ENCODE measurements at places on chromosomes 6 and 20.

GRCh38 chr20:11230999-11231398 lies 557.2 kb upstream of the JAG1 start:
- DNase-seq, result no peak

- DNase-seq, result no peak
These were observed 21.7 kb downstream of the COL20A1 start for GRCh38 chr20:63314566-63315239.

DNA sequence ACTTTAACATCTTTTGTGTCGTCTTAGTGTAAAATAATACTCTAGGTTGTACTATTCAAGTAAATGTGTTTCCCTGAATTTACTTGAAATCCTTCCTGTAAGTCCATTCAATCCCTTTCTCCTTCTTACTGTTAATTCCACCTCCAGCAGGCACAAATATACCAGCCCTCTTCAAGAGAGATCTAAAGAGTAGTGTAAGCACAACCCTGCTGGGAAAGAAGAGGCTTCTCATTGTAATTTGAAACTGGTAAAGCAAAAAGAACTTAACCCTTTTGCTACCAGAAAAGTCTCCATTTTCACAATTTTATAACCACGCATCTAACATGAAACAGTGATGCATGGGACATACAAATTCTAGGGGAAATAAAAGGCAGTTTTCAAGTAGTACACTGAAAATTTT lies at the start of gene BMP5:
Gene BMP5 (minus strand): TSS at position 191 of the 400 bp plus-strand sequence. CDS start 725 bp downstream, outside the sequence.
- no peak for DNase-seq

- DNase-seq, result no peak
These were observed 22.2 kb downstream of the OLIG3 start for GRCh38 chr6:137471986-137472385.

DNA sequence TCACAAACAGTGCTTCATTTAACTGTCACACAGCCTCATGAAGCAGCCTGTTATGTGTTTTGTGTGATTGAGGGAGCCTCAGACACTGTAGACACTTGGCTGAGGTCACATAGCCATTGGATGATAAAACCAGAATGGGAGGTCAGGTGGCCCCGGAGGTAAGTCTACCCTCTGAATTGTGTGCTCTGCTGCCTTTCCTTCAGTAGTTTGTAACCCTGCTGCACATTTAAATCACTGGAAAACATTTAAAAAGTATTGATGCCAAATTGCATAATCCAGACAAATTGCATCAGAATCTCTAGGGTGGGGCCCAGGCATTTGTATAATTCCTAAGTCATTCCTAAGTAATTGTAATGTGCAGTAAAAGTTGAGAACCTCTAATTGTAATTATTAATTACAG lies 85.2 kb upstream of the ECI2 start:
- DNase-seq, result no peak

DNA sequence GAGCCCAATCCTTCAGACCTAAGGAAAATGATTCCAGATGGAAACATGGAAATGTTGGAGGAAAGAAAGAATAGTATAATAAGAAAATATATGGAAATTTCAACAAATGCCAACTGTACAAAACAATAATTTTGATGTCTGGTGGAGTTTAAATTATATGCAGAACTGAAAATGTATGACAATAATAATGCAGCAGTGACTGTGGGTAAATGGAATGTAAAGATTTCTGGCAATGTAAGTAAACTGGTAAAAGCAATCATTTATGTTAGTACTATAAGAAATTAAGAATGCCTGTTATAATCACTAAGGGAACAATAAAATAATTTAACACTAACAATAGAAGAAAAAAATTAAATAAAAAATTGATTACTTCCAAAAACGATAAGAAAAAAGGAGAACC lies 89.0 kb downstream of the EDN1 start:
- no peak for DNase-seq

DNA sequence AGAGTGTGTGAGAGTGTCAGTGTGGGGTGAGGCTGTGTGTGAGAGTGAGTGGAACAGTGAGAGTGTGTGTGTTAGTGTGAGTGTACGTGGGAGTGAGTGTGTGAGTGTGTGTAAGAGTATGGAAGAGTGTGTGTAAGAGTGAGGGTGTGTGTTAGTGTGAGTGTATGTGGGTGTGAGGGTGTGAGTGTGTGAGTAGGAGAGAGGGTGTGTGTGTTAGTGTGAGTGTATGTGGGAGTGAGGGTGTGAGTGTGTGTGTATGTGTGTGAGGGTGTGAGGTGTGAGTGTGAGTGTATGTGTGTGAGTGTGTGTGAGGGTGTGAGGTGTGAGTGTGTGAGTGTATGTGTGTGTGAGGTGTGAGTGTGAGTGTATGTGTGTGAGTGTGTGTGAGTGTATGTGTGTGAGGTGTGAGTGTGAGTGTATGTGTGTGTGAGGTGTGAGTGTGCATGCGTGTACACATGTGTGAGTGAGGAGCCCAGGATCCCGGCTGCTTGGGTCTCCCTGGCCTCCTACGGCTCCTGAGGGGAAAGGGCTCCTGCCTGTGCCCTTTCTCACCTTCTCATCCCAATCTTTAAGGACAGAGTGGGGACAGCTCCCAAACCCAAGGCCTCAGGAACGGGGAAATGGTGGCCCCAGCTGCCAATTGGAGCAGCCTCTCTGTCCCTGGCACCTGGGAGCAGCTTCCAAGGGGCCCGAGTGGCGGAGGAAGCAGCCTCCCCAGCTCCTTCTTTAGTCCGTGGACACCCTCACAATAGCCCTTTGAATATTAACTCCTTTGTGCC lies 100.2 kb downstream of the PSMB1 start:
- DNase-seq, result no peak

DNA sequence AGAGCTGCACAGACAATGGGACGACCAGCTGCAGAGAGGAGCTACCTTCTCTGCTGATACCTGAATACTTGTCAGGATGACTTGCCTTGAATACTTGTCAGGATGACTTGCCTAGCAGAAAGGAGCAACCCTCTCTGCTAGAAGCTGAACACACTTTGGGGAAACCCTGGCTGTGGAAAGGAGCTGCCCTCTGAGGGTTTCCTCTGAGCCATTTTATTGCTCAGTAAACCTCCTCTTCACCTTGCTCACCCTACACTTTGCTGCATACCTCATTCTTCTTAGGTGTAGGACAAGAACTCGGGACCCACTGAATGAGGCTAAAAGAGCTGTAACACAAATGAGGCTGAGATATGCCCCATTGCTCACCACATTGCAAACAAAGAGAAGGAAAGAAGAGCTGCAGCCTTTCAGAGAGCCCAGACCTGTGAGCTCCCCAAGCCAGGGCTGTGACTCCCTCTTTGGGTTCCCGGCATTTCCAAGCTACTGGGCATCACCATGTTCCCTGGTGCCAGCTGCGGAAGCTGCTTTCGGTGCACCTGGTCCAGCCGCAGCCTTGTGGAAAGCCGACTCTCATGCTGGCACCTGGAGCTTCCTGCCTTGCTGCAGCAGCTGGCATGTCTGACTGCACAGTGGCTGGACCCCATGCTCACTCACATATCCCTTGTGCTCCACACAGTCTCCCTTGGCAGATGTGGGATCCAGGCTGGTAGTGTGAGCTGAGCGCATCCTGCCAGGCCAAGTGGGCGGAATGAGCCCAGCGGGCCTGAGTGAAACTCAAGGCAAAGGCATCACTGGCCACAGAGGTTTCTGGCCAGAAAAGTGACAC lies 106.7 kb upstream of the AHI1 start:
- no peak for DNase-seq

- no peak for DNase-seq
These were observed 14.4 kb upstream of the GPR6 start for GRCh38 chr6:109963598-109964170.

DNA sequence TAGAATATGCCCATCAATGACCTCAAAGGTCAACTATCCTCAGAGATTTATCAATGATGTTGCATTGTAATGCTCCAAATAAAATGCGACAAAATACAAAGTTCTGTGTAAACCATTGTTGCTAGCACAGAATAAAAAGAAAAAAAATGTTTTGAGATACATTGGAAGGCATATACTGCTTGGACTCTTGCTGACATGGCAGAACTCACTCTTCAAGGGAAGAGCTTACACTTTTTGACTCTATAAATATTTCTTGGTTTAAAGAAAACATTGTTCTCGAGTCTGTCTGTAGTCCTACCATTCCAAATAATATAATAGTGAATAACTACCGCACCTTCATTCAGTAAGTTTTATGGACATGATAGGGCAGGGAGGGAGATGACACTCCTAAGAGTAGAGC lies 178.7 kb upstream of the RSPO3 start:
- DNase-seq, result no peak

DNA sequence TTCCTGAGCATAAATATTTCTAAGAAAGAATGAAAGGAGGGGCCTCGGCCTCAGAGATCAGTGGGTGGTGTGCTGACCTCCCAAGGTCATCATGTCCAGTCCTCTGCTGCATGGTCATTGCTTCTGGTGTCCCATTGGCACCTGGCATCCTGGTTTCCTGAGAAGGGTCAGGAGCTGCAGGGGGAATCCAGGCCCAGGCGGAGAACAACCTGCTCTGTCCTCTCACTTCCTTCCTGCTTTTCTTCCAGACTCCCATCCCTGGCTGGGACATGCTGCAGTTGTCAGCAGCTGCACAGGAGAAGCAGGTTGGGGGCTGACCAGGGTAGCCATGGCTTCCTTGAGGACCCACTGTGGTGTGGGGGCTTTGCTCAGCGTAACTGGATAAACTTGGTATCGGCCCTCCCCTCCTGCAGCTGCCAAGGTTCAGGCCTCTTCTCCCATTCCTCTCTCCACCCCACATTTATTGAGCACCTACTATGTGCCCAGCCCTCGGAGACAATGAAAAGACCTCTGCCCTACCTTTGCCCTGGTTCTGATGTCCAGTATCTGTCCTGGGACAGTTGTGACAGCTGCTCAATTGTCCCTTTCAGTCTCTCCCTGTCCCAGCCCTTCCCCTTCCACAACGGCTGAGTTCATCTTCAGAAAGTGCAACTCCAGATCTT lies 155.2 kb downstream of the CEBPB start:
- no peak for DNase-seq

DNA sequence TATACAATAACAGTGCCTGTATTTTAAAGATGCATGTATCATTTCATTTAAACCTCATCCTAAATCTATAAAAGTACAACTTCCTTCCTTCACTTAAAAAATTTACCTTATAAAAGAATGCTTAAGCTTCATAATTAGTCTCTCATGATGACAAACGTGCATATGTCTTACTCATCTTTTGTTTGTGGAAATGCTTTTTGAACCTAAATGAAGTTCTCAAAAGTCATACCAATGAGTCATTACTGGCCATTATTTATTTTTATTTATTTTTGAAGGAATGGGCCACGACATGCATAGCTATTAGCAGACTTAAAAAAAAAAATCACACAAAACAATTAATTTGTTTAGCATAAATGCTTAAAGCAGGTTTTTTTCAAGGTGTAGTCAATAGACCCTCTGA lies 3.7 kb downstream of the TFB1M start:
- DNase-seq, result no peak

DNA sequence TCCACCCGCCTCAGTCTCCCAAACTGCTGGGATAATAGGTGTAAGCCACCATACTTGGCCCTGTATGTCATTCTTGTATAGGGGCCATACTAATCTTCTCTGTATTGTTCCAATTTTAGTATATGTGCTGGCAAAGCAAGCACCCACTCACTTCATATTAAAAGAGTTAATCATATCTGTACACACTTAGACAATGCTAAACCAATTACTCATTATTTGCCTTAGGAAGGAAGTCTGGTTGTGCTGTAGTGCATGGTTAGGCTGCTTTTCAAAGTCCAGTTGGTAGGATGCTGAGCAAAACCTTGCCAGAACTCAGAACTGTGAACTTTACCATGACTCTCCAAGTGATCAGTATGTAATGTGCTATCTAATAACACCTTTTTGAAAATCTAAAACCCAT lies 88.6 kb downstream of the LIN28B start:
- DNase-seq, result no peak

GRCh38 chr6:110705543-110705942 lies 109.7 kb downstream of the CDK19 start:
- DNase-seq, result no peak

DNA sequence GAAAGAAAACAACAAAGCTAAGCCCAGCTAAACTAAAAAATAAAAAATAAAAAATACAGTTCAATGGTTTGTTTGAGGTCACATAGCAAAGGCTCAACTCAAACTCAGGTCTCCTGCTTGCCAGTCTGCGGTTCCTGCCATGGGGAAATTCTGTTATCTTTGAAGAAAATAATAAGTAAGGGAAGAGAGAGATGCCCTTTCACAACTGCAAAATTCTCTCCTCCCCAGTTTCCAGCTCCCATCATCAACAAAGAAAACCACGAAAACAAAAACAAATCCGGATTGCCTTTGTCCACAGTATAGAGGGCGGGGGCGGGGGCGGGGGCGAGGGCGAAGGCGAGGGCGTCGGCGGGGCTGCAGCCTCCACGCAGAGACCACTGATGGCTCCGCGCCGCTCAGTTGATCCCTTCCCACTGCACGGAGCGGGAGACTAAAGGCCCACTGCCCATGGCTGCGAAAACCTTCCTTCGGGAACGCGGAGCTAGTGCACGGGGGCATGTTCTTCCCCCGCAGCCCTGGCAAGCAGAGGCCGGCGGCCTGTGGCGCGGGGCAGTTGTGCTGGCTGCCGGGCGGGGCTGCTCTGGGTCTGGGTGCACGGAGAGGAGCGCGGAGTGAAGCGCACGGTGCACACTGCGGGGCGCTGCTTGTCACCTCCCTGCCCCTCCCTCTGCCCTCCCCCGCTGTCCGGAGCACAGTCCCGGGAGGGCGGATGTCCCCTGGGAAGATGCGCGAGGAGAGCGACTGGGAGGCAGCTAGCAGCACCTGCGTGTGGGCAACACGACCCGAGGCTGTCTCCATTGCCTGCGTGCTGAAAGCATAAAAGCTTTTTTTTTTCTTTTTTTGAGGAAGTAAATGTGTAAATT lies 54.1 kb upstream of the TPD52L1 start:
- peak; percentile 6 for DNase-seq

- no peak for DNase-seq
These were observed 1.4 kb upstream of the MARCKS start for GRCh38 chr6:113855500-113856374.

DNA sequence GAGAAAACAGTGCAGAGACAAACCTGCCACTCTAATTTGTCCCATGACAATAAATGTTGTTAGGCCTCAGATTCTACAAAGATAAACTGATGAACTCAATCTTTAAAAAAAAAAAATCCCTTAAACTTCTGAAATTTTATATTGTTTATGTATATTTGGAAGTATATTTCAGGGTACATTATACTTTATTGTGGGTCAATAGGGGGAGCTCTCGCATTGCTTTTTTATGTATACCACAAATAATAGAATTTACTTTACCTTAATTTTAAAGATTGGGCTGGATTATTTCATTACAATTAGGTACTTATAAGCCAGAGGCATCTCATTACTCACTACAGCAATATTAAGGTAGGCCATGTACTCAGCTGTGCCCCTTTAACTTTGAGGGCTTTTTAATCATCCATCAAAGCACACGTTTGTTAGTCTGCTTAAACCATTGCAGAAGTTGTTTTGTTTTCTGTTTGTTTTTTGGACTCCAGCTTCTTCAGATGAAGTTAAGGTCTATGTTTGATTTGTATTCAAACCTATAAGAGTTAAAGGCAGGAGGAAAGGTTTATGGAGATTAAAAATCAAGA lies 56.3 kb upstream of the EYA4 start:
- no peak for DNase-seq

- no peak for DNase-seq
These were observed 8.4 kb downstream of the VARS2 start for GRCh38 chr6:30922447-30922852.

All from CD4-positive, alpha-beta T cell treated with Interleukin-2 at 100 ng/mL for 4 hours (primary cell).